NCI-H1092 treated with DMSO at 0.1 percent for 48 hours (cell line): ENCODE measurements at places on chromosomes 11 and 22.

GRCh38 chr11:7056828-7057513 is 31.8 kb upstream of the RBMXL2 start:
- no peak for DNase-seq

GRCh38 chr22:49364398-49364797 is 463.3 kb downstream of the BRD1 start:
- DNase-seq: no peak

DNA sequence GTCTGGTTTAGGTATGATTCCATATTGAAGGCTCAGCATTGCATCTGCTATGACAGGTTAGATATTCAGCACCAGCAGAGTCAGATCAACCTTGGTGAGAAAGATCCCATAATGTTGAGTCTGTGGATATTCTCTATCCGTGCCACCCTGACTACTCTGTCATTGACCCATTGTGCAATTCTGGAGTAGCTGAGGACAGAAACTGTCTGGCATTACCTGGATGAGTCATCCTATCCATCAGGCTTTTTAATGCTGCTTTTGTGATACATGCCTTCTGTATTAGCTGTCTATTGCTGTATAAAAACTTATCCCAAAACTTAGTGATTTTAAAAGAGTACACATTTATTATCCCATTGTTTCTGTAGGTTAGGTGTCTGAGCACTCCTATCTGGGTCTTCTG is 189.1 kb upstream of the FAT3 start:
- no peak for DNase-seq

GRCh38 chr11:2525941-2526807 is 81.4 kb downstream of the KCNQ1 start:
- DNase-seq: peak; percentile 27

DNA sequence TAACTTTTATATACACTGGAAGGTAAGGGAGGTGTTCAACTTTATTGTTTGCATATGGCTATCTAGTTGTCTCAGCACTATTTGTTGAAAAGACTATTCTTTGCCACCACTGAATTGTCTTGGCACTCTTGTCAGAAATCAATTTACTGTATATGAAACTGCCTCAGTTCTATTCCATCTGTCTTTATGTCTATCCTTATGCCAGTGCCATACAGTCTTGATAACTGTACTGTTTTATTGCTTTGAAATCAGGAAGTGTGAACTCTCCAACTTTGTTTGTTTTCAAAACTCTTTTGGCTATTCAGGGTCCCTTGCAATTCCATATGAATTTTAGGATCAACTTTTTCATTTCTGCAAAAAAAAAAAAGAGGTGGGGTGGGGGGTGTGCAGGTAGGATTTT is 77.2 kb downstream of the PRSS23 start:
- no peak for DNase-seq

GRCh38 chr11:79939111-79939510 is 498.3 kb upstream of the TENM4 start:
- no peak for DNase-seq

DNA sequence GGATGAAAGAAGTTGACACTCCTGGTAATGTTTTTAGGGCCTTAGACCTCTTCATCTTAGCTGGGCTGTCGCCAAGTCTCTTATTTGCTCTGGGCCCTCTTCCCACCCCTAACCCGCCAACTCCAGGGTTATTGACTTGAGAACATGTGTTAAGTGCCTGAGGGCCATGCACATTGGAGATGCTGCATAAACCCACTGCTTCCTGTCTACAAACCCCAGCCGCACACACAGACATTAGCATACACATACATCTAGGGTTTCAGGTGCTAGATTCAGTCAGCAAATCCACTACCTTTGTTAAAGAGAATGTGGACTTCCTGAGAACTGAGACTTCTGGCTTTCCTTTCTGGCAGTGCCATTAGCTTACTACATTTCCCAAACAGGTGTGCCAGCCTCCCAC is 817 bp downstream of the PANX3 start:
- peak; percentile 32 for DNase-seq

GRCh38 chr11:76241243-76242000 is 35.1 kb upstream of the WNT11 start:
- DNase-seq: no peak

DNA sequence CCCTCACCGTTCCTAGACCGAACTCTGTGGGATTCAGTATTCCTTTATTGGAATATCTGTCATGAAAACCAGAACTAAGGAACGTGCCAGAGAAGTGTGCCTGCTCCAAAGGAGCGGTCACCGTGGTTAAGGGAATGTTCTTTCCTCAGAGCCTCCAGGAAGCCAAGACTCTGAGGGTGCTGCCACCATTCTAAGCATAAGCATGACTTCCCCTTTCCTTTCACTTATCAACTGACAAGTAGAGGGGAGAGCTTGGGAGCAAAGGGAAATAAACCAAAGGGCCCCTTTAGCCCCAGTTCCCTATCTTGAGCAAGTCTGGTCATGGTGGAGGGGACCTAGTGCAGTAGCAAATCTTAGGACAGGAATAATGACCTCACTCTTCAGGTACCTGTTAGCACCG is 26.8 kb downstream of the CTR9 start:
- no peak for DNase-seq

- no peak for DNase-seq
Observed at GRCh38 chr11:65887723-65888162, 528 bp downstream of the FIBP start.

DNA sequence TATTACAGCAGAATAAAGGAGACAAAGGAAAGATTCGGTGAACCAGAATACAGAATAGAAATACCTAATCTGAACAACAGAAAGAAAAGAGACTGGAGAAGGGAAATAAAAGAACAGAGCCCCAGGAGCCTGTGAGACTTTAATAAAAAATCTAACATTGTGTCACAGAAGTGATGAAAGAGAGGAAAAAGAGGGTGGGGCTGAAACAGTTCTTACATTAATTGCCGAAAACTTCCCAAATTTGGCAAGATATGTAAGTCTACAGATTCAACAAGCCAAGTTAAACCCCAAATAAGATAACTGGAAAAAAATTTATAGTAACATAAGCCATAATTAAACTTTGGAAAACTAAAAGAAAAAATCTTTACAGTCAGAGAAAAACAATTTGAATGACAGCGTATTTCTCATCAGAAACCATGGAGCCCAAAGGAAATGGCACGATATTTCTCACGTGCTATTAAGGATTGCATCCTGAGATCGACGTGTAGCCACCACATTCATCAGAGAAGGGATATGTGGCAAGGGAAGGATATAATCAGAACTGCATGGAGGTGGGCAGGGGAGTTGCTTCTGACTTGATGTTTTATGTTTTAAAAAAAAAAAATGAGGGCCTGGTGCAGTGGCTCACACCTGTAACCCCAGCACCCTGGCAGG is 73.9 kb downstream of the SGSM3 start:
- no peak for DNase-seq

- DNase-seq: no peak
Observed at GRCh38 chr22:29717789-29718188, 2.0 kb upstream of the CABP7 start.

DNA sequence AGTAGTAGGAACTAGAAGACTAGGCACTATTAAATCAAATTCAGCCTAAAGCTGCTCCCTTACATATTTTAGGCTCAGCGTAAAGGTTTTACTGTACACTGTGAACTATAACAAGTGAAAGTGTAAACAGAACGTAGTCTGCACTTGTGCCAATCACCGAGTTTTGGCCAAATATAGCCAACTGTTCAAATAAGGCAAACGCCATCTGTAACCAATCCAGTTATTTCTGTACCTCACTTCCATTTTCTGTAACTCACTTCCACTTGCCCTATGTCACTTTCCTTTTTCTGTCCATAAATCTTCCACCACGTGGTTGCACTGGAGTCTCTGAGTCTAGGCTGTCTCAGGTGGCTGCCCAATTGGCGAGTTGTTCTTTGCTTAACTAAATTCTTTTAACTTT is 2132.2 kb downstream of the LRRC4C start:
- DNase-seq: peak; percentile 11

DNA sequence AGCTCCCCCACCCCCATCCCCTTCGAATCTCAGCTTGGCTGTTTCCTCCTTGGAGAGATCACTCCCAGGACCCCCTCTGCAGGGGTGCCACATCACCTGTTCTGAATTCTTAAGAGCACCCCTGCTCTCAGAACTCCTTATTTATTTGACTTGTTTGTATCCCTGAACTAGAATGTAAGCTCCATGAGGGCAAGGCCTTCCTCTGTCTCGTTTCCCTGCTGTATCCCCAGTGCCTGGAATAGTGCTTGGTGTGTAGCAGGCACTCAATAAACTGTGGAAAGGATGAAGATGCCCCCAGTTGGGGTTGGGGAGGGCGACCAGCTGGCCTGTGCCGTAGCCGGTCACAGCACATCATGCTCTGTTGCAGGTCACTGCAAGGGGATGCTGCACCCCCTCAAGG is 3.6 kb upstream of the MDK start:
- no peak for DNase-seq

DNA sequence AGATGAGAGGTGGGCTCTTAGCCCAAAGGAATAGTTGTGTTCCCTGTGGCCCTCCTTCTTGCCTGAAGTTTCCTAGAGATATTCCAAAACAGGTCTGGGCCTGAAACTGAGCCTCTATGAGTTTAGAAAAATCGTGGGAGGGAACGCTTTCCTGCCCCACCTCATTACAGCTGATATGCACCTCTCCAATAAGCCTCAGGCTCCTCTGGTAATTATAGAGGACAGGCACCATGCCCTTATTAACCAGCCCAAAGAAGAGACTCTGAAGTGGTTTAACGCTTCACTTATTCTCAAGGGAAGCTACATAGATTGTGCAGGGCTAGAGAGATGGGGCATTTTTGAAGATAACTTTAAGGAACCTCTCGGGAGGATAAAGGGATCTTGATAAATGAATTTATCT is 3.4 kb upstream of the MPZL2 start:
- no peak for DNase-seq

- no peak for DNase-seq
Observed at GRCh38 chr11:64419818-64420485, 61.0 kb downstream of the RPS6KA4 start.

- peak; percentile 52 for DNase-seq
Observed at GRCh38 chr11:122165607-122166371, 49.8 kb upstream of the BLID start.

DNA sequence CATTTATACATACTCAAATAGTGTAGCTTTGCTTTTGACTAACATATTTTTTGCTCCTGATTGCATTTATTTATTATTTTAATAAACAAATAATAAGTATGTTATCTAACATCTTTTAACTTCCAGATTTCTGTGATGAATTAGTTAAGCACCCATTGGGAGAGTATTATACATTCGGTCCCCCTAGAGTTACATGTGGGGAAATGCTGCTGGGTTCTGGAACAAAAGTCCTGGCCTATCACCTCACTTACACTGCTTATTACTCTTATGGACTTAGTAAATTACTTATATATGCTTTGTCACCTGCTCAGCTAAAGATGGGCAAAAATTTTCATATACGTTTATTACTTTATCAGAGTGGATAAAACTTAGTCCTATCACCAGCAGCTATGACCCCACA is 1163.0 kb downstream of the FAM181B start:
- DNase-seq: no peak

DNA sequence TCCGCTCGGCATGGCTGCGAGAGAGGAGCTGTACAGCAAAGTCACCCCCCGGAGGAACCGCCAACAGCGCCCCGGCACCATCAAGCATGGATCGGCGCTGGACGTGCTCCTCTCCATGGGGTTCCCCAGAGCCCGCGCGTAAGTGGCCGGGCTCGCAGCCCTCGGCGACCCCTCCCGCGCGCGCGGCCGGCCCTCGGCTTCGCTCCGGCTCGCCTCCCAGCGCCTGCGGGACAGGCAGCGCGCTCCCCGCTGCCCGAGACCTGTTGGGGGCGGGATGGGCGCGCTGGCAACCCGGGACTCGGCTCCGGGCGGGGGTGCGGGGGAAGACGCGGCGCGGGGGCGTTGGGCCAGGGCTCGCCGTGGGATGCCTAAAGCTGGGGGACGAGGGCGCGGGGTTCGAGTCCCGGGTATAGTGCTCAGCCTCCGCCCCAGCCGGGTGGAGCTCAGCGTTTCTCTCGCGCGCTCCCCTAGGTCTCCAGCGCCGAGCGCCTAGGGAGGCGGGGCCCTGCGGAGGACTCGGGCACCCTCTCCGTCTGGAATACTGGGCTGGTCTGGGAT is 630 bp downstream of the UBASH3B start:
- peak; percentile 72 for DNase-seq

DNA sequence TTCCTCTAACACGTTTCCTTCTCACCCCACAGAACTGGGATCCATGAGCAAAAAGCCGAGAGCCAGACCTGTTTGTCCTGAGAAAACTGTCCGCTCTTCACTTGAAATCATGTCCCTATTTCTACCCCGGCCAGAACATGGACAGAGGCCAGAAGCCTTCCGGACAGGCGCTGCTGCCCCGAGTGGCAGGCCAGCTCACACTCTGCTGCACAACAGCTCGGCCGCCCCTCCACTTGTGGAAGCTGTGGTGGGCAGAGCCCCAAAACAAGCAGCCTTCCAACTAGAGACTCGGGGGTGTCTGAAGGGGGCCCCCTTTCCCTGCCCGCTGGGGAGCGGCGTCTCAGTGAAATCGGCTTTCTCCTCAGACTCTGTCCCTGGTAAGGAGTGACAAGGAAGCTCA is 24.0 kb downstream of the CD5 start:
- no peak for DNase-seq

DNA sequence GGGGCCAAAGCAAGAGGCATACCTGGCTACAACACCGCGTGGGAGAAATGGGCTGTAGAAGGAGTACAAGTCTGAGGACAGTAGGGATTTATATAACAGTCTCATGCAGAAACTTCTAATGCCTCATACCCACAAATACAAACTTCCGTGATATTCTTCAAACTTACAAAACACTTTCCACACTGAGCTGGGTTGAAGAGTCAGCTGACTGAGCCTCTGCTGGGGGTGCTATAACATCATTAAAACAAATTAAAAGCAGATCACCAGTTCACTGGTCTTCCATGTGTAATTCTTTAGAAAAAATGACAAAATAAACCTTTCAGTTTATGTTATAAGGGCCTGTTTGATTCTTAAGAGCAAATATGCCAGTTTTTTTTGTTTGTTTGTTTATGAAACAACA is 92.0 kb downstream of the MUC15 start:
- DNase-seq: no peak

DNA sequence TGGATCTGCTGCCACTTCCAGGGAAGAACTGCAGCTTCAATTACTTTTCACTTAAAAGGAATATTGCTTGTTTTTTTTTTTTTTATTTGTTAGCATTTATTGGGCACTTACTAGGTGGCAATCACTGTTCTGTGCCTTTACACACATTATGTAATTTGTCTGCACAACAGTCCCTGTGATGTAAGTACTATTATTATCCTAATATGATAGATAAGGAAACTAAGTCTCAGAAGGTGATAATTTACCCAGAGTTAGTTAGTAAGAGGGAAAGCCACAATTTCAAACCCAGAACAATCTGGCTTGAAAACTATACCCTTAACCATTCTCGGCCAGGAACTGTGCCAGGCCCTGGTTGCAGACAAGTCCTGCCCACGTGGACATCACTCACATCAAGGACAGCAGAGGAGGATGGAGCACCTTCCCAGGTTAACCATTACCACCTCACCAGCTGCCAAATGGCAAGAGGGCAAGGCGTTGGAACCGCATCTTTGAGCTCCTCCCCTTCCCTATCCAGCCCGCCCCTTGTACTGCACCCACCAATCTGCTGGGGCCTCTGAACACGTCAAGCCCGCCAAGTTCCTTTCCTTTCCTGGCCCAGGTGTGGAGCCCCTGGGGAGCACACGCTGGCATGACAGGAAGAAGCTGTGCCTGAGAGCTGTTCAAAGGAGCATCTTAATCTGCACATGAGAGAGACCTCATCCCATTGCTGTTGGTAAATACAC is 78.4 kb downstream of the NAV2 start:
- no peak for DNase-seq
